ENCODE measurements at places on chromosomes 4 and X.

- DNase-seq: no peak
These were observed 15.9 kb upstream of the MAP9 start for GRCh38 chr4:155392481-155393184.

- no peak for DNase-seq
These were observed 189.9 kb downstream of the STPG2 start for GRCh38 chr4:97953171-97953941.

- no peak for DNase-seq
These were observed 43.2 kb downstream of the QDPR start for GRCh38 chr4:17468619-17469221.

- peak; percentile 88 for DNase-seq
These were observed 9.4 kb upstream of the TET2 start for GRCh38 chr4:105137121-105137875.

DNA sequence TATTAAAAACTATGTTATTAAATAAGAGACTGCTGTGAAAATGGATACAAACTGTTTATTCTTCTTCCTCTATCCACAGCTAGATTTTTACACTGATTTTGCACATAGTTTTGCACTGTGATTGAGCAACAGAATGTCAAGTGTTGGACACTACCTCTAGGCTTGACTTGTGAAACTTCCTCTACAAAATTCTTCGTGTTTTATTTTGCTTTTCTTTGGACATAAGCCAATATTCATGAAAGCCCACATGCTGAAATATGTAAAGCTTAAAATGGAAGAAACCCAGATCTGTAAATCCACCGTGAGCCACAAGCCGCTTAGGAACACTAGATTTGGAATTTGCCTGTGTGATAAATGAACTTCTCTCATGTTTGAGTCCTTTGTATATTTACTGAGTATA, 849.4 kb downstream of the FSTL5 start:
- DNase-seq: no peak

GRCh38 chr4:22504922-22505321, 10.9 kb downstream of the ADGRA3 start:
- DNase-seq: no peak

DNA sequence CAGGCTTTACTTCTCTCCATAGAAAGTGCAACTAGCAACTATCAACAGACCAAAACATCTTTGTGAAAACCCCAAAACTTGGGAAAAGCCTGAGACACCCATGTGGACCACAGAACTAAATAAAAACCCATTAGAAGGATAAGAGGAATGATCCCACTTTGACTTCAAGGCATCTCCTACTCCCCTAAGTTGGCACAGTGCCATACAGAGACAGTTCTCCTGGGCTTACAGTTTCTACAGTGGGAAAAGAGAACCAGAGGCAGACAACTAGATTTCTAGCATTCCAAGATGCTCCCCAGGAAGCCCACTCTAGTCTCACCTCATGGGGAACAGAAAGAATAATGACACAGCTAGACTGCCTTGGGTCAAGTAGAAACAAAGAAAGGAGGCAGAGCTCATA, 20.4 kb downstream of the TMLHE start:
- no peak for DNase-seq

DNA sequence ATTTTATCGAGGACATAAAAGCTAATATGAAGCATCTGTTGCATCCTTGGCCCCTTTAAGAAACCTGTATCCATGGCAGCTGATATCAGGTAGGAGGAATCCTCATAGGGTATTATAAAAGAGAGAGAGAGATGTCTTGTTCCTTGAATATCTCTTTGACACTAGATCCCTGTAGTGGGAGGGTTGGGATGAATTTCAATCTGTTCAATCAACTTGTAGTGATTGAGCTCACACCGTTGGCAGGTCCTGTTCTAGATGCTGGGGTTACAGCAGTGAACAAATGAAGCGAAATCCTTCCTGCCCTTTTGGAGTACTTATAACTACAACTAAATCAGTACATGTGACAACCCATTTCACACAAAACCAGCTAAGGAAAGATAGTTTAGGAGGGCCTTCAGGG, 35.3 kb upstream of the GATB start:
- DNase-seq: no peak

GRCh38 chr4:3306450-3306849, 13.6 kb downstream of the RGS12 start:
- no peak for DNase-seq

GRCh38 chr4:184752496-184753275, 18.8 kb upstream of the CENPU start:
- DNase-seq: no peak

DNA sequence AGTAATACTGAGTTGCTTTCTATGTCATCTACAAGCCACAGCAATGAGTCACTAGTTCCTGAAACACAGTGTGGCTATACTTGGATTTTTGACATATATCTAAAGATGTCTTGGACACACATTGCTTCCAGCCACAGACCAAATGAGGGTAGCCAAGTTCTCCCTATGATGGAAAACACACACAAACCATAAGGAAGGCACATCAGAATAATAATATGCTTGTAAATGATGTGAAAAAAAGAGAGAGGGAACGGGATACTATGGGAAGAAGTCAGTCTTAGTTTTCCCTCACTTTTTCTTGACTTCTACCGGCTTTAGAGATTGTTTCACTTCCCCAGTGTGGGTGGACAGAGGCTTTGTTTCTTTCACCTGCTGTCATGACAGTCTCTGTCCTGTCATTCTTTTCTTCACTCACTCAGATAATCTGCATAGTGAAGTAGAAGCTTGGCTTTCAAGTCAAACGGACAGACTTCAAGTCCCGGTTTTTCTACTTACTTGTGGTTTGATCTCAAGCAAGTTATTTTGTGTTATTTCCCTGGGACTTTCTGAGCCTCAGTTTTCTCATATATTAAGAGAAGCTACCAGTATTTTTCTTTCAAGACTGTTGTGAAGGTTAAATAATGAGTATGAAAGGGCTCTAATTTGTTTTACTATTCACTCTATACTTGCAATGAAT, 34.7 kb downstream of the P2RY10 start:
- peak; percentile 5 for DNase-seq

DNA sequence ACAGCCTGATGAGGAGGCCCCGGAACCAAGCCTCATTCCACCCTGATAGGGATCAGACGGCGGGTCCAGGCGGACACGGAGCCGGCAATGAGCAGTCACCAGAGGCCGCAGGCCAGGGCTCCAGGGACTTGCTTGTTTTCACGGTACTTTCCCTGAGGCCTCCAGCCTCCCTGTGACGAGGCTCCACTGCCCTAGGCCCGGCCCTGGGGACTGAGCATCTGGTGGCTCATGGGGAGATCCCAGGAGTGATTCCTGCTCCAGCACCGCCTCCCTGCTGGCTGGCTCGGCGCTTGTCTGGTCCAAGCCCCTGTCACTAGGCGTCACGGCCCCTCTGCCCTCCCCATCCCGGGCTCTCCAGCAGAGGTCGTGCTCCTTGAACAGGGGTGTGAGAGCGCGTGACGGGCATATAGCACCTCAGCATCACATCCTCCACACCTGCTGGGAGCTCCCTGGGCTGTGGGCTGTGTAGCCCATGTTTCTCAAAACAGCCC, 14.1 kb downstream of the HTRA3 start:
- DNase-seq: no peak
